Hepatocyte (in vitro differentiated cells): ENCODE measurements at places on chromosomes 4 and X.

GRCh38 chrX:70043685-70044084, 6.1 kb downstream of the AWAT2 start:
- DNase-seq, result no peak

DNA sequence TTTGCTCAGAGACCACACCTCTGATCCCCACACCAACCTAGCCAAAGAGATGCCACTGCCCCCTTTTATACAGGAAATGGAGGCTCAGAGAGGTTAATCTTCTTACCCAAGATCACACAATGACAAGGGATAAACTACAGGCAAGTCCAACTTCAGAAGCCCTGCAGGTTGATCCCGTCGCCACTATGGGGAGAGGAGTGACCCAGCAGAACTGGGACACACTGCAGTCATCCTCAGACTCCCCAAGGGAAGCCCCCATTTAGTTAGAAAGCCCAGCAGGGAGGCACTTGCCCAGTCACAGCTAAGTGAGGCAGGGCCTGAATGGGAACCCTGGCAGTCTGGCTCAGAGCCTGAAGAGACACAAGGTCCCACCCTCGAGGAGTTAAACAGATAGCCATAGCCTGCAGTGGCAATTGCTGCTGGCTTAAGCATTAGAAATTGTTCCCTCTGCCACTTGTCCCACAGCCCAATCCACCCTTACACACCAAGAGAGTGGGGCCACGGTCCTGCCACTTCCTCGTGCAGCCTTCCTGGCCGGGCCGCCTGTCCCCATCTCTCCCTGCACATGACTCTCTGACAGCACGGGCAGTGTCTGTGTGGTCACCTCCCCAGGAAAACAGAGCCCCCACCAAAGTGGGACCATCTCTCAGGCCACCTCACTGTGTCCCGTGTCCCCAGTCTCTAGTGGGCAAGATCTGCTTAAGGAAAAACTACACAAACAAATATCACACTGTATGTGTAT, 2.7 kb downstream of the JAKMIP1 start:
- no peak for DNase-seq

DNA sequence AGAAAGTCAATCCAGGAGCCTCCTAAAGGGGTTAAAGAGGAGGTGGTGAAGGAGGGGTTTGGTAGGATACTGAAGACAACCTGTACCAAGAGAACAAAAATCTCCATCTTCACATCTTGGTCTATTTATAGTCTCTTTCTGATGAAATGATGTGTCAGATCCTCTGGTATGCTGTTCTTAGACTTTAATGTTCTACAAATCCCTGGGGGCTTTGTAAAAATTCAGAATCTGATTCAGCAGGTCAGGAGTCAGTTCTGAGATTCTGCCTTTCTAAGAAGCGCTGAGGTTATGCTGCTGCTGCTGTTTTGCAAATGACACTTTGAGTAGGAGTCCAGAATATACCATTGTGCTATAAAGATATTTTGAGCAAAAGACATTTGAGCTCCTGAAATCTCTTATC, 172.9 kb upstream of the GLRA2 start:
- DNase-seq, result no peak

GRCh38 chrX:120750381-120750780, 120.5 kb upstream of the C1GALT1C1 start:
- DNase-seq, result no peak

- DNase-seq, result no peak
These were observed 828.6 kb downstream of the ADGRL3 start for GRCh38 chr4:62028745-62029144.

DNA sequence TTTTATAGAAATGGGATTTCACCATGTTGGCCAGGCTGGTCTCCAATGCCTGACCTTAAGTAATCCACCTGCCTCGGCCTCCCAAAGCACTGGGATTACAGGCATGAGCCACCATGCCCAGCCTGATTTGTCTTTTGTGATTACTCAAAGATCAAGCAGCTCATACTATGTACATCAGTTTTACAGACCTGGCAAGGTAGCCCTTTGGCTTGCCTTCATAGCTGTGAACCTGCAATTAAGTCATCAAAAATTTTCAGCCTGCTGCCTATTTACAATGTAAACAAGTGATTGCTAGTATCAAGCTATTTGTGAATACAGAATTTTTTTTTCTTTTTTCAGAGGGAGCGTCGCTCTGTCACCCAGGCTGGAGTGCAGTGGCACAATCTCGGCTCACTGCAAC, 46.2 kb downstream of the GSX2 start:
- no peak for DNase-seq

DNA sequence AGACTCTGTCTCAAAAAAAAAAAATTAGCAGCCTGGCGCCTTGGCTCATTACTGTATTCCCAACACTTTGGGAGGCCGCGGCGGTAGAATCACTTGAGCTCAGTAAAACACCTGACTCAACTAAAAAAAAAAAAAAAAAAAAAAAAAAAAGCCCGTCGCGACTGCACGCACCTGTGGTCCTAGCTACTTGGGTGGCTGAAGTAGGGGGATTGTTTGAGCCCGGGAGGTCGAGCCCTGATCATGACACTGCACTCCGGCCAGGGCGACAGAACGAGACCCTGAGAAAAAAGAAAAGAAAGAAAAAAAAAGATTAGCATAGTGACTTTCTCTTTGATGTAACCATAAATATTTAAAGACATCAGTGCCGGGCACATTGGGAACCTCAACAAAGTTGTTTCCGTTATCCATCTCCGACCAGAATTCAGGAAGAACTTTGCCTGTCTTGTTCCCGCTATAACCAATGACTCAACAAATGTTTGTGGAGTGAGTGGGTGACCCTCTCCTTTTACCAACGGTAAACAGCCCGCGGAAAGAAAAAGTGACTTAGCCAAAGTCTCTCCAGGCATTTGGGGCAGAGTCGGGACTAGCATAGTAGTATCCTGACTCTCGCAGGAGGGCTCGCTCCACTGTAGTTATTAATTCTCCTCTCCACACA, 553 bp upstream of the MED28 start:
- DNase-seq, result peak; percentile 23

DNA sequence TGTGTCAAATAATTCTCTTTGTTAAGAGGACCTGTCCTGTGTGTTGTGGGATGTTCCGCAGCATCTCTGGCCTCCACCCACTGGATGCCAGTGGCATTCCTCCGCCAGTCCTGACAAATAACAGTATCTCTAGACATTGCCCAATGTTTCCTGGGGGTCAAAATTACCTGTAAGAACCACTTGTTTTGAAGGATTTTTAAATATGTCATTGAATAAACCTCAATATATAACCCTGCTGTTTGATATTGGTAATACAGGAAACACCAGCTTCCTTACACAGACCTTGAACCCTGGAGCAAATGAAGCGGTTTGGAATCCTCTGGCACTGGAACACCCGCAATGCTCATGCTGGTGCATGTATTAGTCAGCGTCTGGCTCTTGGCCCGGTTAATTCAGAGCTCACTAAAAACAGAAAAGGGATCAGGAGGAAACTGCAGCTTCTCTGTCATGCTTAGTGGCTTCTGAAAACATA, 101.3 kb downstream of the TBL1X start:
- peak; percentile 28 for DNase-seq

DNA sequence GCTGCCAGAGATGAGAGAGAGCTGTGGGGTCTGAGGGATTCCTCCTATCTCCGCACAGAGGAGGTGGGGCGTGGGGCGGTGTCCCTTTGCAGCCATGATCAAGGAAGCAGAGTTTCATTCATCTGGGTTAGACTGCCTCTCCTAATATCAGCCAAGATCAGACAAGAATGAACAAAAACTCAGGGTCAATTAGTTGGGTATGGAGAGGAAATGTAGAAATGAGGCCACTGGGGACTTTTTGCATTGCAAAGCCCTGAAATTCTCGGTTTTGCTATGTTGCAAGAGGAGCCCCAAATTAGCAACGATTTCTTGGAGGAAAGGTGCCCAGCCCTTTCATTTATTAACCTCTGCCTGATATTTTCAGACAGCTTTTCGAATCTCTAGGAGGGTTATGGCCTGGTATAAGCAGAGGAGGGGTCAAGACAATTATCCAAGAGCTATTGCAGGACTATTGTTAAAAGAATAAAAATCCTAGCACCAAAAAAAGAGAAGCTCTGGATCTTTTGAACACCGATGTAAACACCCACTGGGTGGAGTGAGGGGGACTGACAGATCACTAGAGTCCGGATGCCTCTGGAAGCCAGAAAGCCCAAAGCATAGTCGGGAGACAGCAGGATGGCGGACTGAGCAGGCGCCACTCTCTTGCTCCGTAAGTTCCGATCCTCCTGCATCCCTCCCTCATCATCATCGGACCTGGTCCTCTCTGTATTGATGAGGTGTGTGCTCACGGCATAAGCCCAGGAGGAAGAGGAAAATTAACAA, 34.4 kb upstream of the ACSL1 start:
- no peak for DNase-seq

DNA sequence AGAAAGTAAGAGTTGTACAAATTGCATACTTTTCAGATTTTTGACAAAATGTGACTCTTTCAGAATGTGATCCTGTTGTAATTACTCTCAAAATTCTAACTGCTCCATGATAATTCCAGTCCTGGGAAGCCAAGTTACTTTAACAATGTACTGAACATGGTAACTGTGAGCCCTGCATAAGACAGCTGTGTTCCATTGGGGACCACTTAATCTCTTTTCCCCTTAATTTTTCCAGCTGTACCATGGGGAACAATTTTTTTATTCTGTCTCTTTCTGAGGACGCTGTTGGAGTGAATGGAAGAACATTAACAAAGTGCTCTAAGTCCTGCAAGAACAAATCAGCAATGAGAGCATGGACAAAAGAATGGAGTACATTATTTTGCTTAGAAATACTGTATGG, 95.8 kb downstream of the UPRT start:
- no peak for DNase-seq

- no peak for DNase-seq
These were observed 60.9 kb downstream of the NPY5R start for GRCh38 chr4:163404580-163404979.

GRCh38 chr4:123170843-123171242, 225.8 kb upstream of the SPRY1 start:
- DNase-seq, result no peak

GRCh38 chrX:42085836-42086235, 162.5 kb upstream of the CASK start:
- peak; percentile 10 for DNase-seq

GRCh38 chr4:37675587-37676290, 10.4 kb downstream of the RELL1 start:
- DNase-seq, result no peak

- DNase-seq, result no peak
These were observed 13.9 kb downstream of the CCNG2 start for GRCh38 chr4:77170926-77171325.

GRCh38 chr4:173857828-173858227, 327.8 kb upstream of the HAND2 start:
- DNase-seq, result no peak

DNA sequence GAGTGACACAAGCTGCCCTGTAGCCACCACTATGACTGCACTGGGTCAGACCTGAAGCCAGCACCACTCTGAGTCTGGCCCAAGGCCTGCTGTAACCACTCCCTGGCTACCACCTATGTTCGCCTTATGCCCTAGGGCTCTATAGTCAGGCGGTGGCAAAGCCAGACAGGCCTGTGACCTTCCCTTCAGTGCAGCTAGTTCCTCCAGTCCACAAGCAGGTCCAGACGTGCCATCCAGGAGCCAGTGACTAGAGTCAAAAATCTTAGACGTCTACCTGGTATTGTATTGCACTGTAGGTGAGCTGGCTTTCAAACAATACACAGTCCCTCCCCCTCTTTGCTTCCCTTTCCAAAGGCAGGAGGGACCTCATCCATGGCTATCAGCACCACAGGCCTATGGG, 54.0 kb upstream of the RNF128 start:
- no peak for DNase-seq

DNA sequence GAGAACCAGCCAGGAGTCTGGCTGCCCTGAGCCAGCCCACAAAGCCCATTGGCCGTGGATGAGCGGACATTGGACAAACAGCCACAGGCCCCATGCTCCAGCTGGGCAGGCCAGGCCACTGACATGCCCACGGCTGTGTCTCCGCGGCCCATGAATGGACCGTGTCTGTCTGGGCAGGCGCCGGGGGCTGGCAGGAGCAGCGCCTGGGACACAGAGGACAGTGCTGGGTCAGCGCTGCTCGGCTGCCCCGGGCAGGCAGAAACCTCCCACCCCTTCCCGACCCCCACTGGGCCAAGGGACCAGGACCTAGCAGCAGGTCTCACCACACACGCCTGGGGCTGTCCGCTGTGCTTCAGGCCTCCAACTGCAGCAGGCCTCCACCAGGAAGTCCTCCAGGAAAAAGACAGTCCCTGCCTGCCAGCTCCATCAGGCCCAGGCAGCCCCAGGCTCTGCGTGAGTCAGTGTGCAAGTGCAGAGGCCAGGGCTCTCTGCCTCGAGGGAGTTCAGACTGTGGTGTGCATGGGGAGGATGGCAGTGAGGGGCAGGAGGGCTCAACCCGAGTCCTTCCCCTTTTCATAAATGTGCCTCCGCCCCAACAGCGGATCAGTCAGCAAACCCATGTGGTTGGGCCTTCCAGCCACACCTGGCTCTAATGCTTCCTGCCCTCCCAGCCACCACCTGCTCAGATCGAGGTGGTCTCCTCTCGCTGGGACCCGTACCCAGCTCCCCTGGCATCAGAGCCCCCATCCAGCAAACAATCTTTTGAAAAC, 17.2 kb upstream of the FGFR3 start:
- no peak for DNase-seq

DNA sequence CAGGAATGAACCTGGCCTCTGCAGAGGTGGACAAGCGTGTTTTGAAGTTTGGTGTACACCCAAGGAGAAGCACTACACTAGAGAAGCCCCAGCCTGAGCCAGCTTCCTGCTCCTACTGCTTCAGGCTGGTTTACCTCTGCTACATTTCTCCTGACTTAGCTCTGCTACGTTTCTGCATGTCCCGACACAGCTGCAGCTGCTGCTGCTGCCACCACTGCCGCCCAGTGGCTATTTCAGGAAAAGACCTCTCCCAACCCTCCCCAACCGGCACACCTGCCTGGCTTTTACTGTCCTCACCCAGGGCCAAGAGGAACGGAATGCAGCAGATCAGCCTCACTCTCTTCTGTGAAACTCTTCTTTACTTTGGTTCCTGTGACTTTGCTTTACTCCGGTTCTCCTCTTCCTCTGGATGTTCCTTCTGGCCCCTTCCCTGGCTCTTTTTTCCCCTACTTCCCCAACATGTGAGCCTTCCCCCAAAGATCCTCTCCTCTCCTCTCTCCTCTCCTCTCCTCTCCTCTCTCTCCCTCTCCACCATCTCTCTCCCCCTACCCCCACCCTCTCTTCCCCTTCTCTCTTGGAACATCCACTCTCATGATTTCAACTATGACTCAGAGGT, 3.1 kb upstream of the P2RY4 start:
- DNase-seq, result peak; percentile 73
